Activated naive CD4-positive, alpha-beta T cell treated with anti-CD3 and anti-CD28 coated beads for 36 hours (primary cell): ENCODE measurements at places on chromosomes 2 and 18. TPM values are rescaled to one million over a fixed set of nuclear protein-coding genes. Genes with fewer than 3 reads are reported as not detected.

DNA sequence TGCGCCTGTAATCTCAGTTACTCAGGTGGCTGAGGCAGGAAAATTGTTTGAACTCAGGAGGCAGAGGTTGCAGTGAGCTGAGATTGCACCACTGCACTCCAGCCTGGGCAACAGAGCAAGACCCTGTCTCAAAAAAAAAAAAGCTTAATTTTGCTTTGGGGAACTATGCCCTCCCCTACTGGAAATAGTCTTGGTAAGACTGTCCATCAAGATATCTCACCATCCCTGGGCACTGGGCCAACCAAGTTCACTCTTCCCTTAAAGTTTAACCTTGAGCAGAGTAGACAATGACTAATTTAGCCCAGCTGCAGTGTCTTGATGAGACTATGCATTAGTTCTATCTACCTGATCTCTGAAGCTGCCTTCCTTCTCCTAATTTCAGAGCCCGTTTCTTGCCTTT, 44.7 kb downstream of the ASXL2 start:
- peak overlapping the region; percentile 53 for H3K27ac ChIP-seq
- peaks cover 65% of the 10 kb centered on the region for H3K4me1 ChIP-seq
- DNase-seq: peak; percentile 39
- no peaks in the 10 kb centered on the region for H3K27me3 ChIP-seq

- H3K4me1 ChIP-seq: peaks cover 58% of the 10 kb centered on the region
- H3K4me3 ChIP-seq: no peak overlapping the region
- DNase-seq: peak; percentile 64
- peaks cover 7% of the 10 kb centered on the region for H3K36me3 ChIP-seq
- H3K27ac ChIP-seq: peak overlapping the region; percentile 24
Observed at GRCh38 chr2:224520064-224520463, 65.1 kb downstream of the CUL3 start.

DNA sequence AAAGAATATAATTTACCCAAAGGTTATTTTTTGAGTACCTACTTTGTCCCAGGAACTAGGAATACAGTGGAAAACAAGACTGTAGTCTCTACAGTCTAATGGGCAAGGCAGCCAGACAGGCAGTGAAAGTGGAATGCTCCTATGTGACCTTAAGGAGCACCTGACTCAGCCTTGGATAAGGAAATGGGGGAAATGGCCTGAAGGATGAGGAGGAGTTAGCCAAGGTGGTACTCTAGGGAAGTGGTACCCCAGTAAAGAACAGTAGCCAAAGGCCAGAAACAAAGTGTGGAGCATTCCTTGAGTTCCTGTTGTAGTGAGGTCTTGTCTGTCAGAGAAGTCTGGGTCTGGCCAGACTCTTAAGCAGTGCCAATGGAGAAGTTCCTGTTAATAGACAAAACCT, 6.0 kb downstream of the ZNF397 start:
- H3K27ac ChIP-seq: no peak overlapping the region
- DNase-seq: no peak
- peaks cover 37% of the 10 kb centered on the region for H3K4me1 ChIP-seq
- peaks cover 90% of the 10 kb centered on the region for H3K36me3 ChIP-seq

DNA sequence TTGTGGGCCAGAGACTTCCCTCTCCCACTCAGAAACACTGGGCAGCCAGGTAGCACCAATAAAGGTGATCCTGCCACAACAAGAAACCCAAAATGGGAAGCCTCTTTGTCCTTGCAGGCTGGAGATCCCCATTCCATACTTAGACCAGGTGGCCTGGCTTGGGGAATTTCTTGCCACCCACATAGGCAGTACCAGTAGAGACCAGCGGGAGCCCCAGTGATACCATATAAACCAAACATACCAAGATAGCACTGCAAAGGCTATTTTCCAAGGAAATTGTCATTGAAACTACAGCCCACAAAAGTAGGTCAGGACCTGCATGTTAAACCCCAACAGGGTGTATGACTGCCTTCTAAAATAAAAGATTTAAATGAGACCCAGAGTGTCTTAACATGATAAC, 171.6 kb downstream of the DIS3L2 start:
- H3K27me3 ChIP-seq: no peaks in the 10 kb centered on the region
- peaks cover 23% of the 10 kb centered on the region for H3K4me1 ChIP-seq
- DNase-seq: peak; percentile 15
- H3K36me3 ChIP-seq: peaks cover 3% of the 10 kb centered on the region

DNA sequence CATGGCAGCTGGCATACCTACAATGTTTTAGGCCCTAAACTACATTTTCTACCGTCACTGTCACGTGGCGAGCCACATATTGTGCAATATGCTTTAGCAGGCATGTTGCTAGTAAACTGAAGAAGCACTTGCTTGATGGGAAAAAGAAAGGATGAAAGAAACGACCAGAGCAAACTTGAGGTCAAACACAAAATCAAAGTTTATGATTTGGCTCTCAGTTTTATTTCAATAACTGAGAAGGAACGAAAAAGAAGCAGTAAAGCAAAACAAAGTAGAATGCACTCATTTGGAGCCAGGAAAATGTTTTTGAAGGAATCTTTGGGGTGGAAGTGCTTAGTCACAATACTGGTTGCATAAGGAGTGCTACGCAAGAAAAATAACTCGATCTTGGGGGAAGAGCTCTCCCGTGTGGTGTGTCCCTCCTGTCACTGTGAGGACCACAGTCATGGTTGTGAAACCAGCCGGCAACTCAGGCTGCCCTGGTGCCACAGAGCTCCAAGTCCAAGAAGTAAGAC, 349.8 kb downstream of the RBM43 start:
- no peak for DNase-seq
- no peaks in the 10 kb centered on the region for H3K36me3 ChIP-seq
- no peak overlapping the region for H3K4me3 ChIP-seq
- peaks cover 5% of the 10 kb centered on the region for H3K27me3 ChIP-seq
- no peak overlapping the region for H3K27ac ChIP-seq

GALNT13 gene
- not detected for total RNA-seq

MAL gene
- total RNA-seq: 22.3 TPM

C18orf54 gene
- 11.5 TPM for total RNA-seq

GPR155 gene
- 9.2 TPM for total RNA-seq
